Stimulated activated CD8-positive, alpha-beta memory T cell treated with anti-CD3 and anti-CD28 coated beads, Interleukin-15, amount 100 ng/mL, for 1 hour (primary cell): ENCODE measurements at places on chromosomes 6 and 20.
A peak's percentile ranks its signal among the peaks of the same experiment; 100 is the strongest.

DNA sequence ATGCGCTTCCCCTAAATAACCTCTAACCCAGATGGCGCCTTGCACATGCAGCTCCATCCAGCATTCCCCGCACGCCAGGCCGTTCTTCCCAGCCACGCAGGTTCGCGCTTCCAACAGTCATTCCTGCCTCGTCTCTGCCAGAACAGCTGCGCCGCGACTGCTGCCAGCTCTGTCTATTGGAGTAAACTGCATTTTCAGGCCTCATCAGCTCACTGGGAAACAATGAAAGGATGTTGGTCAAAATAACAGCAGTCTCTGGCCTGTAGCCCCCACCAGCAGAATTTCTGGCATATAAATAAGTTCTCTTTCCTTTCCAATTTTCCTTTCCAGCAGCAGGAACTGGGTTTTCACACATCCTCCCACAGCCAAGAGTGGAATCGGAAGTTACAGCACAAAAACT lies 14.6 kb downstream of the NRSN1 start:
- no peak for DNase-seq

- DNase-seq, result no peak
These were observed 159.3 kb upstream of the JARID2 start for GRCh38 chr6:15086348-15087158.

- DNase-seq, result peak; percentile 27
These were observed 140.3 kb downstream of the NFATC2 start for GRCh38 chr20:51402201-51402600.

DNA sequence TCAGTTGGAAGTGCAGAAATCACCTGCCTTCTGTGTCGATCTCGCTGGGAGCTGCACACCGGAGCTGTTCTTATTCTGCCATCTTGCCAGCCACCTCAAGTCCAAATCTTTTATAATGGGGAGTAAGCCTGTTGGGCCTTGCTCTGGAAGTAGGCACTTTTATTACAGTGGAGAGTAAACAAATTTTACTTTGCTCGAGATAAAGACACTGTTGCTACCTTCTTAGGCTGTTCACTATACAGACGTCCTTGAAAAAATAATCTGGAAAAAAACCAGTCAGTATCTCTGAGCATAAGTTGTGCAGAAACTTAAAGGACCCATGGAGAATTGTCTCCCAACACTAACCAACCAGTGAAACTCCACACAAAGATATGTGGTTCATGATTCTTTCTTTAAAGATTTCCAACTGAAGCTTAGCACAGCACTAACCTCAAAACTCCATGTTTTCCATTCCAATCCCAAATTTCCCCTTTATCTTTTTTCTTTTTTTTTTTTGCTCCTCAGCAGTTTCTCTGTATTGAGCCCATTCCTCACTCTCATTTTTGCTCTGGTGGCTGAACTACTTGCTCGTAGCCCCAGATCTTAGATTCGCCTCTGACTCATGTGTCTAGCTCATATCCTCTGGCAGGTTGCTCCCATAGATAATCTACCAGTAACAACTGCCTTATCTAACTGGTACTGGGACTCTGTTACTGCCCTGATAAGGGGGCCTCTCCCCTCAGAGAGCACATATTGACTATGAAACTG lies 34.3 kb upstream of the COL9A1 start:
- DNase-seq, result no peak

DNA sequence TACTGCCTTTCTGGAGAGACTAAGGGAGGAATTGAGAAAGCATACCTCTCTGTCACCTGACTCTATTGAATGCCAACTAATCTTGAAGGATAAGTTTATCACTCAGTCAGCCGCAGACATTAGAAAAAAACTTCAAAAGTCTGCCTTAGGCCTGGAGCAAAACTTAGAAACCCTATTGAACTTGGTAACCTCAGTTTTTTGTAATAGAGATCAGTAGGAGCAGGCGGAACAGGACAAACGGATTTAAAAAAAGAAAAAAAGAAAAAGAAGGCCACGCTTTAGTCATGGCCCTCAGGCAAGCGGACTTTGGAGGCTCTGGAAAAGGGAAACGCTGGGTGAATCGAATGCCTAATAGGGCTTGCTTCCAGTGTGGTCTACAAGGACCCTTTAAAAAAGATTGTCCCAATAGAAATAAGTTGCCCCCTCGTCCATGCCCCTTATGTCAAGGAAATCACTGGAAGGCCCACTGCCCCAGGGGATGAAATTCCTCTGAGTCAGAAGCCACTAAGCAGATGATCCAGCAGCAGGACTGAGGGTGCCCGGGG lies 43.1 kb upstream of the RNF182 start:
- no peak for DNase-seq
